H54 (cell line): ENCODE measurements at places on chromosomes 2 and 18.

DNA sequence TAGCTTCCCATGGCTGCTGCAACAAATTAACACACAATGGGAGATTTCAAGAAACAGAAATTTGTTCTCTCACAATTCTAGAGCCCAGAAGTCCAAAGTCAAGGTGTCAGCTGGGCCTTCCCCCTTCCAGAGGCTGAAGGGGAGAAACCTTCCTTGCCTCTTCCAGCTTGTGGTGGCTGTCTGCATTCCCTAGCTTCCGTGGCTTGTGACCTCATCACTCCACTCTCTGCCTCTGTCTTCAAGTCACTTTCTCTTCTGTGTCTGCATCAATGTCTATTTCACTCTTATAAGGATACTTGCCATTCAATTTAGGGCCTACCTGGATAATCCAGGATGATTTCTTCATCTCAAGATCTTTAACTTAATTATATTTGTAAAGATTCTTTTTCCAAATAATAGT lies 16.8 kb upstream of the SRBD1 start:
- no peak for DNase-seq

GRCh38 chr2:210762604-210763588 lies 206.5 kb downstream of the CPS1 start:
- DNase-seq, result no peak

GRCh38 chr2:240614391-240614790 lies 10.9 kb upstream of the GPR35 start:
- DNase-seq, result no peak

- no peak for DNase-seq
Measured at GRCh38 chr2:196172951-196173350, 1.6 kb upstream of the STK17B start.

GRCh38 chr2:51918113-51918512 lies 886.2 kb upstream of the NRXN1 start:
- no peak for DNase-seq

DNA sequence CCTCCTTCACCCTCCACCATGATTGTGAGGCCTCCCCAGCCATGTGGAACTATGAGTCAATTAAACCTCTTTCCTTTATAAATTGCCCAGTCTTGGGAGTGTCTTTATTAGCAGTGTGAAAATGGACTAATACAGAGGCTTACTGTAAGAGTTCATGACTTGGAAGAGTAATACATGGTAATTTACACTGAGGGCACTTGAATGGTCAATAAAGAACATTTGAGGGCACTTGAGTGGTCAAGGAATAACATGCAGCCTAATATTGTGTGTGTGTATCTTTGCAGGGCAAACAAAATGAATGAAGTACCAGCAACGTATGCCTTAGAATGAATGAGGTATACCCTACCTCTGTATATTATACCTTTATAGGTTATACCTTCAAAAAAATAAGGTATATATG lies 190.4 kb upstream of the SOX11 start:
- no peak for DNase-seq

GRCh38 chr2:239991689-239992314 lies 33.3 kb downstream of the NDUFA10 start:
- peak; percentile 18 for DNase-seq

GRCh38 chr18:22186484-22186971 lies 17.1 kb downstream of the GATA6 start:
- DNase-seq, result no peak

- DNase-seq, result peak; percentile 74
Measured at GRCh38 chr2:109125593-109126500, 3.2 kb upstream of the SH3RF3 start.

DNA sequence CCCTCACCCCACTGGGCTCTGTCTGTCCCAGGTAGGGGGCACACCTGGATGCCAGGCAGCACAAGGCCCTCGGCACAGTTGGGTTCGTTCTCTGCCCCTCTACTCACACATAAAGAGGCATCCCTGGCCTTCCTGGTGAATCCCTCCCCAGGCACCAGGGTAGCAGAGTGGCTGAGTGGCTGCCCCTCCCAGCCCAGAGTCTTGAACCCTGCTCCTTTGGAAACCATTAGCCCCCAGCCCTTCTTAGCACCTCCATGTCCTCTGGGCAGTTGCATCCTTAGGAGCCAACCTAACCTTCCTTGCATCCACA lies 2.0 kb downstream of the GPC1 start:
- DNase-seq, result no peak

DNA sequence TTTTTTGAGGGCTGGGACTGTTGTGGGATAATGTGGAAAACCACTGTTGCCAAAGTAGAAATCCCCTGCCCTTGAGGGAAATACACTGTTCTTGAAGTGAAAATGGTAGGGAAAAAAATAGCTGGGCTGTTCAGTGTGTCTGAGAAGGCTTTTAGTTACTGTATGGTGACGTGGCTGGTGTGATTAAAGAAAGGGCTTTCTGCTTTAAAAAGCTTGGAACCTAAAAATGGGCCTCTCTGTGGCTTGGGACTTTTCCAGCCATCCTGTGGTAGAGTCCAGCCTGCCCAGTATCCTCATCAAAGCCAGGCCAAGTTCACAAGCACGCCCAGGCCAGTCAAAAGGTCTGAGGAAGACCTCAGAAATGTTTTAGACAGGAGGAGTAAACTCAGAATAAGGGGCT lies 6.8 kb downstream of the MGAT5 start:
- DNase-seq, result no peak

- DNase-seq, result no peak
Measured at GRCh38 chr2:96626553-96626942, 11.6 kb downstream of the KANSL3 start.

DNA sequence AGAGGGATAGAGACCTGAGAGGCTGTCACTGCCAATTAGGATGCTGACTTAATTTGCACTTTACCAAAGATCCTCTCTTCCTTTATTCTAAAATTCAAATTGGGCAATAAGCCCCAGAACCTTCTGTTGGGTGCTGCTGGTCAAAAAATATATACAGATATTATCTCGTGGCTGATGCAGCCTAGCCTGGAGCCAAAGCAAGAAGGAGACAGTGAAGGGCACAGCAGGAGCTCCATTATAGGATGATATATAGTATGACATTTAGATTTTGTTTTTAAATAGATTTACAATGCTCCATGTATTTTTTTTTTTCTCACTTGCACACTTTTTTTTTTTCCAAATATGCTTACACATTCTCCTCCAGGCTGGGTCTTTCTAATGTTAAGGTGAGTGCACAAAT lies 579.3 kb downstream of the PIK3C3 start:
- DNase-seq, result no peak

DNA sequence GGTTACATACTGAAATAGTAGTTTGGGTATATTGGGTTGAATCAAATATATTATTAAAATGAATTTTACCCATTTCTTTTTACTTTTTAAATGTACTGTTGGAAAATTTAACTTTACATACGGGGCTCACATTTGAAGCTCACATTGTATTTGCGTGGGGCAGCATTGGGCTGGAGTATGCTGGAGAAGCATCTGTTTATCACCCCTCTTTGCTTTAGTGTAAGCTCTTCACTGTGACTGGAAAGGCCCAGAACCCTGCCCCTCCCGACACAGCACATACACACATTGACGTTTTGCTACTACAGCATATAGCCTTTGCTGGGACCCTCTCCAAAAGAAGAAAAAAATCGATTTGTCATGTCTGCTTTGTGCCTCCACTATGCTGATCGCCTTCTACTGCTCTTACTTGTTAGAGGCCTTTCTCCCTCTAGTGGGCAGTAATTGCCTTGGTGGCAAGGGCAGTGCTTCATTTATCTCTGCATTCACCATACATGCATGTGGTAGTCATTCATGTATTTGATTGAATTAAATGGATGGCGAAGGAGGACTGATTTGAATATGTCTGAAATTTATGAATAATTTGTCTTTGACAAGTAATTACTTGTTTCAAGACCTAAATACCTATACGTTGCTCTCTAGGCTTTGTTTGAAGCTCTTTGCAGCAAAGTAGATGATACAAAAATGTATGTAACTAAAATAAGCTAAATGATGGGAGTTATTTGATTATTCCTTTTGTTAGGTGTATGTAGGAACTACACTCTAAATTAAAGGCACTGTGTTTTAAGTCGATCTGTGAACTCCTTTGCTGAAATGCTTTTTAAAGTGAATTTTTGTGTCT lies 37.4 kb downstream of the VAPA start:
- no peak for DNase-seq

- DNase-seq, result no peak
Measured at GRCh38 chr2:200702646-200703118, 109.0 kb upstream of the BZW1 start.

DNA sequence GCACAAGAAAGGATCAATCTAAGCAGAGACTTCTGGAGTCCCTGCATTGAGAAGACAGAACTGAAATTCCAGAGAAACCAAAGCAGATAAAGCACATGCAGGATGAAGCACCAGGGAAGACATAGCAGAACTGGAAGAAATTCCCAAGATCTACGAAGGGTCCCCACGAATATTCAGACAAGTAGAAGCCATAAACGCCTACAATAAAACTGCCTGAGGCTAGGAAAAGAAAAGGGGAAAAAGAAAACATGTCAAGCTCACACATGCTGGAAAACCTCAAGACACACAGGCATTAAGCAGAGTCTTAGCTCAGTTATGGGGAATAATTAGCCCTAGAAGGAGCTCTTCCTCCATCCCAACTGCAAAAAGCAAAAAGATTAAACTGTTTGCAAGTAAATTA lies 171.2 kb downstream of the NBAS start:
- DNase-seq, result no peak

- no peak for DNase-seq
Measured at GRCh38 chr18:80167331-80167730, 58.3 kb downstream of the ADNP2 start.

DNA sequence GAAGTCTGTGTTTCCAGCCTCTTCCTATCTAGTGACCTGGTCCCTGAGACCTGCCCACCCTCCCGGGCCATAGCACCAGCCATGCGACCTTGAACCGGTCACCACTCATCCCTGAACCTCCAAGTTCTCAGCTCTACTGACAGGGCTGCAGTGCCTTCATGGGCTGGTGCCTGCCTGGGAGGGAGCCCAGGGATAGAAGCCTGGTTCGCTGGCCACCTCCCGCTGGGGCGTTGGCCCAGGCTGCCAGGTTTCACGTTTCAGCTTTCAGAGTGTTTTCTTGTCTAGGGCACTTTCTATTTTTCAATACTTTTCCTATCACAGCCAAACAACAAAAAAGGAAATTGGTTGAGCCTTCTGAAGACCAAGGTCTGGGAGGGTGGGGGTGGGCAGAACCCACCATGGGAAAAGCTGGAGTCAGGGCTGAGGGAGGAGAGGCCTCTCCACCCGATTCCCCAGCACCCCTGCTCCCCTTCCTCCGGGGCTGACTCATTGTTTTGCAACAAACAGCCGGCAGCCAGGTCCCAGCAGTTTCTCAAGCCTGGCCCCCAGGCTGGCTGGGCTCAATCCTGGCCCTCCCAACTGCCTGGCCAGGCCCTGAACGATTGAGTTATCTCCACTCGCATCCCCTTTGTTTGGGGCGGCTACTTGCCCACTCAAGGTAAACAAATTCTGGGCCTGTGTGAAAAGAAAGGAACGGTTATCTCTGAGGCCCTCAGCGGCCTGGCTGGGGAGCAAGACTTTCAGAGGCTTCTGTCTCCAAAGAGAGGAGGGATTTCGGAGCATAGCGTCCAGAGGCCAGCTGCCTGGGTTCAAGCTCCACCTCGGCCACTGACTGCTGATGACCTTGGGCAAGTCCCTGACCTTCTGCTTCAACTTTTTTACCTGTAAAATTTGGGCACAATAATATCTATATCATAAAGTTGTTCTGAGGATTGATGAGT lies 47.5 kb downstream of the ZFP36L2 start:
- DNase-seq, result peak; percentile 88

DNA sequence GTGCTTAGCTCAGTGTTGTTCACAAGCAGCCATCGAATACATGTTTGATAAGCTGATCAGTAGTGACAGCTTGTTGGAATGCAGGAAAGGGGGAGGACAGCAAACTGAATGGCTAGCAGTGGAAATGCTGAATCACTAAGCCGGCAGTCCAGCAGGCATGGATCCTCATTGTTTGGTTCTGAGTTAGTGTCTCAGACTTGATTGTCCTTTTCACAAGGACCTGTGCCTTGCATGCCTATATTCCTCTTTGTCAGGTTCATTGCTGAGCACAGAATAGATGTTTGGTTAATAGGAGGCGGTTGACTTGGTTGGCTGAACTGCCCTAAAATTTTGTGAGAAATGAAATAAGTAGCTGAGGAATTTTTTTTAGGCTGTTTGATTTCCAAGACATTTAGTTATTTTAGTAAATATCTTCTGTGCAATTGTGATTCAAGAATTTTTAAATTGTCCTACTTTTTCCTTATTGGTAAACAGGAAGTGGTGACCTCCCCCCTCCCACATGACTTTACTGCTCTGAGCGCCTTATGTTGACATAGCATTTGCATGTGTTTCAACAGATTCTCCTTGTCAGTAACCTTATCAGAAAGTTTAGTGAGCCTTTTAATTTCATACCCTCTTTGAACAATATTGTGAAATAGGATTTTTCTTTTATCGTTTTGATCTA lies 21.4 kb upstream of the STON1 start:
- DNase-seq, result no peak

DNA sequence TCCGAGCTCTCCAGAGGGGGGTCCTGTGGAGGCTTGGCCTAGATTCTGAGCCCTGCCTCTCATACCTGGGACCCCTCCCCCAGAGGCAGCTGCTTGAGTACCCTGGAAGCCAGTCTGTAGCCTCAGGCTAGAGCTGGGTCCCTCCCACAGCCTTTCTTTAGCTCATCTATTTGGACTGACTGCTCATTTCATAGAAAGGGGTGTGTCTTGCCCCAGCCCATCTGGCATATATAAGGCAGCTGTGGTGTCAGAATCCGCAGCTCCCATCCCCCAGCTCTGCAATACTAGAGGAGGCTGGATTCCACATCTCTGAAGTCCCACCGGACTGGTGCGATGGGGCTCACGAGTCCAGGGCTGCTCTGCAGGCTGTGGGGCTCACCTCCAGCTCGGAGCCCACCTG lies 26.1 kb downstream of the MPHOSPH10 start:
- DNase-seq, result no peak

DNA sequence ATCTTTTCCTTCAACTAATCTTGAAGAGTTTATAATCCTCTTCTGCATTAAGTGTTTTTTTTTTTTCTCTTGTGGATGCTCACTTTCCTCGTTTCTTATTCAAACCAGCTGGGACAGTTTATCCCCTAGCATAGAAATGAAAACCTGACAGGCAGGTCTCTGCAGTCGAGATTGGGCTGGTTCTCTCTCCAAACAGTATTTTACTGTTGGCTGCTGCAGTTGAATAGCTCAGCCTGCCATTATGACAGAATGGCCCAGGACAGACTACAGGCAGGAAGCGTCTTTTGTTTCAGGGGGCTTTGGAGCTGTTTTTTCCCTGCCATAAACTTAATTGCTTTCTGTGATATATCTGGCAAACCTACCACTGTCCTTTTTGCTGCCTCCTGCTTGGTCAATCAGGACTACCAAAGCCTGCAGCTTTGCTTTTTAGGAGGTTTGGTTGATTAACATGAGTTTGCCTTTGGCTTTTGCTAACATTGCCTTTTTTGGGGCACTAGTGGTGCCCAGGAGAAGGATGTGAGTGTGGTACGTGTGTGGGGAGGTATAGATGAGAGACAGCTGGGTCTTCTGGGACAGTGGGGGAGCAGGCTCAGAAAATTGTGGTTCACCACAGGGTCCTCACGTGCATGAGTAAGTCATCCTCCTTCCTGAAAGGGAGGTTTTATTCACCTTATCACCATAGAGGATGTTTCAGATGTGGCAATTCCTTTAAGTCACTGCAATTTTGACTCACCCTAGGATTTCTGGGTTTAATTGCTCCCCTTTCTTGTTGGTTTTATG lies 128.7 kb downstream of the LYPD6B start:
- DNase-seq, result no peak

- DNase-seq, result no peak
Measured at GRCh38 chr2:10788855-10789254, 23.7 kb downstream of the PDIA6 start.

- no peak for DNase-seq
Measured at GRCh38 chr18:75139226-75139911, 69.6 kb downstream of the PTGR3 start.

- no peak for DNase-seq
Measured at GRCh38 chr2:159262226-159262625, 24.3 kb downstream of the WDSUB1 start.
